Inflammatory macrophage treated with lipopolysaccharide for 1 hour (primary cell): ENCODE measurements at places on chromosomes 3 and 15.

- no peak for DNase-seq
Observed at GRCh38 chr3:152969557-152970300, 134.8 kb downstream of the P2RY1 start.

GRCh38 chr3:159751146-159751545, 237.5 kb upstream of the IL12A start:
- no peak for DNase-seq

DNA sequence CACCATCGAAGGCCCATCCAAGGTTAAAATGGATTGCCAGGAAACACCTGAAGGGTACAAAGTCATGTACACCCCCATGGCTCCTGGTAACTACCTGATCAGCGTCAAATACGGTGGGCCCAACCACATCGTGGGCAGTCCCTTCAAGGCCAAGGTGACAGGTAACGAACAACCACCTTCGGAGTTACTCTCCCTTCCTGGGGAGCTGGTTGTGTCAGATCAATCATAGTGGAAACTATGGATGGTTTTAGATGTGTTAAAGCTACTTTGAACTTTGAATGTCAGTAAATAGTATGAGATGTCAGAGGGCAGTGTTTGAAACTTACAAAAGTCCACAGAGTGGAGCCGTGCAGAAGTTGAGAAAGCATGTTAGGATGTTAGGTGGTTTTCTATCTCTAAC, 42.3 kb downstream of the DNASE1L3 start:
- DNase-seq, result no peak

GRCh38 chr3:158909870-158910269, 108.0 kb downstream of the MFSD1 start:
- DNase-seq, result no peak

GRCh38 chr15:53882311-53882710, 95.9 kb upstream of the UNC13C start:
- DNase-seq, result no peak

DNA sequence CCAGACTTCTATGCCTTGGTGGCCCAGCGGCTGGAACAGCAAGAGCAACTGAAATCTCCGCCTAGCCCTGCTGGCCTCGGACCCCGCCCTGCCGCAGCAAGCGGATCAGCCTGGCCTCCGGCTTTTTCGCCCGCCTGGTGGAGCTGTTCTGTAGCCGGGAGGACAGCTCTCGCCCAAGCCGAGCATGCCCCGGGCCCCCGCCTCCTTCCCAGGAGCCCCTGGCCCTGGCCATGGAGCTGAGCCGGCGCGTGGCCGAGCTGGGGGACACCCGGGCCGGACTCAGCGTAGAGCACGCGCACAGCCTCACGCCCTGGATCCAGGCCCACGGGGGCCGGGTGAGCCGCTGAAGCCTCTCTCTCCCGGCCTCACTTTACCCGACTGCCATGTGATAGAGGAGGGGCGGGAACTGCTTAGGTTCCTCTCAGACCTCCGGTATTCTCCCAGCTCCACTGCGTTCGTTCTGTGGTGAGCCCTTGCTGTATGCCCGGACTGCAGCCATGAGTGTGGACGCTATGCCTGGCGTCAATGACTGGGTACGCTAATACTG, 24.1 kb upstream of the MRPL3 start:
- DNase-seq, result no peak

- peak; percentile 75 for DNase-seq
Observed at GRCh38 chr15:66698318-66698961, 3.6 kb upstream of the SMAD6 start.

- DNase-seq, result no peak
Observed at GRCh38 chr3:62252438-62253157, 120.8 kb downstream of the FEZF2 start.

GRCh38 chr3:20846832-20847231, 660.8 kb upstream of the SGO1 start:
- no peak for DNase-seq

GRCh38 chr3:113304102-113304501, 92.7 kb downstream of the BOC start:
- DNase-seq, result no peak

- DNase-seq, result no peak
Observed at GRCh38 chr15:57550640-57551039, 41.1 kb upstream of the MYZAP start.

DNA sequence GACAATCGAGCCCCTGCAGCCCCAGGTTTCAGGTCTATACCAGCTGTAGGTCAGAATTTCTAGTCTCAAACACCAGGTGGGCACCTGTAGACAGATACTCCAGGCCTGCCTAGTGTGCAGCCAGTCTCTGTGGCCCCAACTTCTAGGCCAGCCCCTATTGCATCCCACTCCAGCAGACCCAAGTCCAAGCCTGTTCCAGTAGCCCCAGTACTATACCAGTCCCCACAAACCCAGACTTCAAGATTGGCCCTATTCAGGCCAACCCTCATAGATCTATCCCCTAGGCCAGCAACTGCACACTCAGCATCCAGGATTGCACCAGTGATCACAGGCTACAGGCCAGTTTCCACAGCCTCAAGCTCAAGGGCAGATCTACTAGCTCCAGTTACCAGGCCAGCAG, 344.0 kb downstream of the PYDC2 start:
- no peak for DNase-seq

GRCh38 chr15:25469377-25469776, 30.6 kb upstream of the UBE3A start:
- no peak for DNase-seq

- DNase-seq, result no peak
Observed at GRCh38 chr15:70109978-70110377, 12.3 kb upstream of the TLE3 start.
